Activated CD4-positive, alpha-beta memory T cell treated with anti-CD3 and anti-CD28 coated beads, Interleukin-2, amount 10 ng/mL, durations not matched to agents 7 days and 5 days (primary cell): ENCODE measurements at places on chromosomes 1 and 21. TPM values are rescaled to one million over a fixed set of nuclear protein-coding genes. Genes with fewer than 3 reads are reported as not detected.

- H3K4me3 ChIP-seq, result no peak overlapping the region
- no peak overlapping the region for H3K27ac ChIP-seq
- H3K36me3 ChIP-seq, result no peaks in the 10 kb centered on the region
- no peaks in the 10 kb centered on the region for H3K4me1 ChIP-seq
- no peaks in the 10 kb centered on the region for H3K27me3 ChIP-seq
- no peak for DNase-seq
Measured at GRCh38 chr1:195113471-195113870, 1494.8 kb downstream of the KCNT2 start.

GRCh38 chr1:55061706-55062321, 22.5 kb downstream of the PCSK9 start:
- peaks cover 3% of the 10 kb centered on the region for H3K36me3 ChIP-seq
- H3K27ac ChIP-seq, result no peak overlapping the region
- no peak overlapping the region for H3K4me3 ChIP-seq
- no peaks in the 10 kb centered on the region for H3K27me3 ChIP-seq
- no peak for DNase-seq

The SPRR2F gene
- total RNA-seq, result not detected

The AUNIP gene
- 5.4 TPM for total RNA-seq

The NUCKS1 gene
- total RNA-seq, result 185 TPM
